Nucleus accumbens (tissue), 56 donors: ENCODE measurements at places on chromosomes 4 and X.

GRCh38 chr4:160562661-160563060, 1459.8 kb downstream of the RAPGEF2 start:
- DNase-seq, result no peak

GRCh38 chr4:116724249-116724648, 361.1 kb downstream of the TRAM1L1 start:
- no peak for DNase-seq

DNA sequence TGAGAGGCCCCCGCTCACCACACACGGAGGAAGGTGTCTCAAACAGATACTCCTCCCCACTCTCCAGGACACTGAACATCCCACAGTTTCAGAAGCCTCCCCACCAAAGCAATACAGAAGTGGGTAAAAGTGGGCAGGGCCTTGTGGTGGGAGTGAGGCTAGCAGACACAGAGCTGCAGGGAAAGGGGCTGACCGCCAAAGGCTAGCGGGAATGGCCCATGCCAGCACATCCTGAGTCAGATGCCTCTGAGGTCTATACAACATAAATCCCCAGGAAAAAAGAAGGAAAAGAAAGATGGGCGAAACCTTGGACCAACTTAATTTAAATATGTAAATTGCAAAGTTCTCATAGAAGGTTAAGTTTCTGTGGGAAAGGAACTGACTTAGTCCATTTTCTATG, 21.9 kb upstream of the ARHGAP10 start:
- DNase-seq, result no peak

DNA sequence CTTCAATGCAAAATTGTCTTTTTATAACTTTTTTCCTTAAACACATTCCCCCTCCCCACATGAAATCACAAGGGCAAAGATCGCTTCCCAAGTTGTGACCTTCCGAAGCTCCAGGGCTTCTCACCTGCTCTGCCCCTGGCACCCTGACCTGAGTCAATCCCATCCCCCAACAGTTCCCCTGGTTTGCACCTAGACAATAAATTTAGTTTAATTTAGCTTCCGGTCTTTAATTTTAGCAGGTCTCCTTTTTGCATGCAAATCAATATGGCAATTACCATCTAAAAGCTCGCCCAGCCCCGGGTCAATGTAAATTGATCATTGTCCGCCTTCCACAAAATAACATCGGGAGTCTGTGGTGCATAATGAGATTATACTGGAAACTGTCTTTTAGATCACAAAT, 6.8 kb downstream of the BCOR start:
- DNase-seq, result no peak

DNA sequence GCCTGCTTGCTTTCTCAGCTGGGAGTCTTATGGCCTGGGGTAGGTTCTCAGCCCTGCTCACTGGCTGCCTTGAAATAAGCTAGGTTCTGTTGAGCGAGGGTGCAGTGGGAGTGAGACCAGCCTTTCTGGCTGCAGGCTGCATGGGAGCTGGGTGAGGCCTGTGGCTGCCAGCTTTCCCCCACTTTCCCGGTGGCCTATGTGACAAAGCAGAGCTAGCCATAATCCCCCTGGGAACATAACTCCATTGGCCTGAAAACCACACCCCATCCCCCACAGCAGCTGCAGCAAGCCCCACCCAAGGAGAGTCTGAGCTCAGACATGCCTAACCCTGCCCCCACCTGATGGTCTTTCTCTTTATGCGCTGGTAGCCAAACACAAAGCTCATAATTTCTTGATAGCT, 118.9 kb downstream of the KLHL4 start:
- DNase-seq, result no peak

GRCh38 chrX:121579016-121579760, 531.8 kb downstream of the GLUD2 start:
- no peak for DNase-seq

DNA sequence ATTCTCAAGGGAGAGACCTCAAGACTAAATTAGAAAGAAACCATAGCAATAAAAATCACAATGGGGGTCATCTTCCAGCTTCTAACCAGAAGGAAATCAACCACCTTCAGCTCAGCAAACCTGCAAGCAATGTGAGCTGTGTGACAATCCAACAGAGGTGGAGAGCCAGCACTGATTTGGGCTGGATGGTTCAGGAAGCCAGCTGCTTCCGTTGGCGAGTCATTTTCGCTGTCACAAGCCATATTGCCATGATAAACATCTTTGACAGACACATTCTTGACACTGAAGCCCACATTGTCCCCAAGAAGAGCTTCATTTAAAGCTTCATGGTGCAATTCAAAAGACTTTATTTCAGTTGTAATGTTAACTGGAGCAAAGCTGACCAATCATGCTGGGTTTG, 22.7 kb downstream of the F8A1 start:
- no peak for DNase-seq

DNA sequence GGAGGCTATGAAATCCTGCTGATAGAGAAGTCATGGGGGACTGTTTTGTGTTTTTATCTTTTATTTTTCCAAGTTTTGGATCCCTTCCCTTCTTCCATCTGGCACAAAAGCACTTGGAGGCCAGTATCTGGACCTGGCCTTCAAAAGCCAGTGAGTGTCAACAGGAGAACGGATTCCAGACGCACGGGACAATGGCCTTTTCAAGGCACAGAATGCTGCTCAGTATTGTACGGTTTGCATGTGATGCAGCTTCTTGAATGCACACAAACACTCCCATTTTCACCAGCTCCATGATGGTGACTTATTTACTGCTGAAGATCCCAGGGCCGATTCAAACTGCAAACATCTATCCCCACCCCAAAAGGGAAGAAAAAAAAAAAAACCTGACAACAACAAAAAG, 145.4 kb downstream of the CPEB2 start:
- DNase-seq, result no peak

- no peak for DNase-seq
These were observed 28.2 kb downstream of the ATP8A1 start for GRCh38 chr4:42628740-42629139.

GRCh38 chrX:135982860-135983259, 2.4 kb upstream of the SLC9A6 start:
- no peak for DNase-seq

GRCh38 chrX:133783274-133783673, 202.1 kb downstream of the GPC3 start:
- no peak for DNase-seq

DNA sequence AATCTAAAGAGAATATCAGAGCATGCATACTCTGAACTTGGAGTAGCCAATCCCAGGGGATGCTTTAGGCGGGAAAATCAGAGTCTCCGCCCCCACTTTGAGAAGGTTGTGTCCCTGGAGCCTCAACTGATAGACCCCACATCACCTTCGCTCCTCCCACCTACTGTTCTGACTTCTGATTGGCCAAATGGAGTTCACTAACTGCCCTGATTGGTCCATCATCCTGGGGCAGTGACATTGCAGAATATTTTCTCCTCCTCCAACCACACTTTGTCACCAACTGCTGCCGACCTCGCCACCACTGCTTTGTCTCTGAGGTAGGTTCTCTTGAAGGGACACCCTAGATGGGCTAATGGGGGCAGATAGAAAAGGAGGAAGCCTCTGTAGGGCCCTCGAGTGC, 22.7 kb upstream of the SPACA5B start:
- no peak for DNase-seq

- DNase-seq, result no peak
These were observed 904 bp downstream of the F11 start for GRCh38 chr4:186266729-186267456.

DNA sequence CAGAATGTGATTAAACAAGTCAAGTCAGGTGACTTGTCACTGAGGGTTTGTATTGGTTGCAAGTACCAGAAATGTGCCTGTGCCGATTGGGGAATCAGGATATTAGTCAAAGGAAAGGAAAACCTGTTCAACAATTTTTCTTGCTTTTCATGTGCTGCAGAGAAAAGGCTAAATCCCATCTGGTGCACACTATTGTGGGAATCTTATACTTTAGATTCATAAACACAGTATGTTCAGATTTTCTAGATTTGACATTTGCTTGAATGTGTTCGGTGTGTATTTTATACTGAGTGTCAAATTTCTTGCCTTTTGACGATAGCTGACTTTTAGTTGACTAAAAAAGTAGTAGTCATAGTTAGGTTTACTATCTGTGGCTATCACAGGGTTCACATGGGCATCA, 37.6 kb downstream of the GAB1 start:
- DNase-seq, result no peak

DNA sequence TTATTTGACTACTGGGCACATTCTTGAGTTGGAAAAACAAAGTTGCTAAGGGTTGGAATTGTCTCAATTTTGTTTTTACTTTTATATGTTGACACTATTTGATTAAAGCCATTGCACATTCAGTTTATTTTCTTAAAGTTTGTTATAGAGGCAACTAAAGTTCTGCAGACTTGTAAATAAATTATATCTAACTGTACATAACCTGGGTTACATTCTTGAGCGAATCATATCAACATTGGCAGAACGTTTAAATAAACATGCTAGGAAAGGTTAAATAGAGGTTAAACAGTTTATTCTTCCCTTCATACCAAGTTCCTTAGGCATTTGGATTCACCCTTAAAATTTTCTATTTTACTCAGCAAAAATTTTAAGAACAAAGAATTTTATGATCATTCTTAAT, 74.5 kb downstream of the UCHL1 start:
- no peak for DNase-seq

GRCh38 chrX:13323241-13323640, 3.4 kb upstream of the ATXN3L start:
- DNase-seq, result no peak

DNA sequence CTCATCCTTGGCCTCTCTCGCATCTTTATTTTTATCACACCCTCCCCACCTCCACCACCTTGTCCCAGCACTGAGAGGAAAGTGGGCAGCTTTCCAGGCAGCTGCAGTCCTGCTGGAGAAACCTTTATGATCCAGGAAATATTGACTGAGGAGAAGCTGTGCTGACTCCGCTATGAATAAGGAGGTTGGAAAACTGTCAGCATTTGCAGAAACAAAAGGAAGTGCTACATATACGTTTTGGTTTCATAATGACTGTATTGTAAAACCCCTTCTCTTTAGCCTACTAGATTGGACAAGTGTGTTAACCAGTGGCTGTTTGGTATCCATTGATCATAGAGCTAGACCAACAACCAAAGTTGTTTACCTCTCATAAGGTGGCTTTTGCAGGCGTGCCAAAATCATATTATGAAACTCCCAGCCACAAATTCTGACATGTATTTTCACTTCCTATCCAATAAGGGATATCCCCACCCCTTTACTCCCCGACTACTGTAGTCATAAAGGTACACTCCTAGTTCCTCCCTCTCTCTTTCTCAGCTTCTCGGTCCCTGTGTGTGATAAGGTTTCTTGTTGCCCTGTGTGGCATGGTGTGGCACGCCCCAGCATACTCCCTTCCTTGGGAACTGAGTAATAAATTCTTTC, 88.4 kb downstream of the GPR143 start:
- no peak for DNase-seq
